ENCODE measurements at places on chromosomes 1 and 21. TPM values are rescaled to one million over a fixed set of nuclear protein-coding genes. Genes with fewer than 3 reads are reported as not detected.

DIO1 gene
- not detected for total RNA-seq

DPYD gene
- 28.1 TPM for total RNA-seq

TRNAU1AP gene
- 37.6 TPM for total RNA-seq

EPS8L3 gene
- total RNA-seq: under 0.01 TPM

SLC16A4 gene
- 1.4 TPM for total RNA-seq

OR10Z1 gene
- not detected for total RNA-seq

C4BPB gene
- total RNA-seq: 0.10 TPM

OR2M3 gene
- not detected for total RNA-seq

TLCD4 gene
- under 0.01 TPM for total RNA-seq

SIKE1 gene
- total RNA-seq: 43.8 TPM

PCBP3 gene
- not detected for total RNA-seq

PFDN2 gene
- 40.9 TPM for total RNA-seq

PRRX1 gene
- total RNA-seq: 0.98 TPM

FCRL3 gene
- total RNA-seq: not detected

BEST4 gene
- total RNA-seq: 0.33 TPM

SPRR4 gene
- total RNA-seq: not detected

AQP10 gene
- not detected for total RNA-seq

AK5 gene
- 20.6 TPM for total RNA-seq

MAP3K7CL gene
- 6.7 TPM for total RNA-seq

OR2L8 gene
- total RNA-seq: not detected

FCRL2 gene
- not detected for total RNA-seq

RHD gene
- not detected for total RNA-seq

INAVA gene
- not detected for total RNA-seq

C8B gene
- not detected for total RNA-seq

AMIGO1 gene
- 0.65 TPM for total RNA-seq

KCNJ9 gene
- total RNA-seq: not detected

CLDN19 gene
- total RNA-seq: not detected

OPRD1 gene
- total RNA-seq: not detected

ANXA9 gene
- total RNA-seq: not detected

AADACL4 gene
- total RNA-seq: not detected

FLAD1 gene
- 35.1 TPM for total RNA-seq

A3GALT2 gene
- not detected for total RNA-seq

VSIG8 gene
- total RNA-seq: not detected

LCE2C gene
- total RNA-seq: not detected

SPATA46 gene
- total RNA-seq: not detected

ACOT11 gene
- 3.6 TPM for total RNA-seq

PCP4L1 gene
- not detected for total RNA-seq

ANKRD34A gene
- total RNA-seq: 0.33 TPM

TBX19 gene
- total RNA-seq: 0.98 TPM

IFNAR1 gene
- total RNA-seq: 23.2 TPM

CASQ1 gene
- total RNA-seq: not detected

ITGB2 gene
- total RNA-seq: 0.33 TPM

TMPRSS15 gene
- not detected for total RNA-seq
